ENCODE measurements at places on chromosomes 1 and 21.

GRCh38 chr1:229434005-229434640 is at the start of gene ACTA1:
ACTA1 (minus strand) TSS chr1:229434094; CDS start chr1:229433115, 979 bp downstream.
- no peaks in the 10 kb centered on the region for H3K4me1 ChIP-seq
- H3K4me3 ChIP-seq, result no peak within 1 kb of the TSS
- DNase-seq, result peak; percentile 64
- no peak within 1 kb of the TSS for H3K27ac ChIP-seq
- H3K27me3 ChIP-seq, result peaks cover 38% of the 10 kb centered on the region

- H3K36me3 ChIP-seq, result peaks cover 3% of the 10 kb centered on the region
- no peak overlapping the region for H3K4me3 ChIP-seq
- H3K4me1 ChIP-seq, result peaks cover 7% of the 10 kb centered on the region
- no peak for DNase-seq
- no peaks in the 10 kb centered on the region for H3K27me3 ChIP-seq
- H3K27ac ChIP-seq, result no peak overlapping the region
Measured at GRCh38 chr1:44283524-44284173, 70.4 kb downstream of the DMAP1 start.

- no peak for DNase-seq
- H3K36me3 ChIP-seq, result no peaks in the 10 kb centered on the region
- H3K4me1 ChIP-seq, result peaks cover 29% of the 10 kb centered on the region
- peak overlapping the region; percentile 91 for H3K4me3 ChIP-seq
Measured at GRCh38 chr1:153533689-153534201, 2.0 kb downstream of the S100A6 start.

DNA sequence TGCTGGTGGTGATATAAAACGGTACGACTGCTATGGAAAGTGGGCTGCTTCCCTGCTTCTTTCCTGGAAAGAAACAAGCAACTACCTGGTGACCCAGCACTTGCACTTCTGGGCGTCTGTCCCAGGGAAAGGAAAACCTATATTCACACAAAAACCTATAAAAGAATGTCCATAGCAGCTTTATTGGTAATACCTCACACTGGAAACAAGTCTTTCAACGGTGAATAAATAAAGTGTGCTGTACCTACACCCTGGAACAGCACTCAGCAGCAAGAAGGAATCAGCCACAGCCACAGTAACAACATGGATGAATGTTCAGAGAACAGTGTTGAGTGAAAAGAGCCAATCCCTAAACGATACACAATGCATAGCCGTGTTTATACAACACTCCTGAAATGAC is 19.9 kb downstream of the SLC19A1 start:
- H3K36me3 ChIP-seq, result no peaks in the 10 kb centered on the region
- H3K4me3 ChIP-seq, result no peak overlapping the region
- H3K27me3 ChIP-seq, result no peaks in the 10 kb centered on the region
- H3K4me1 ChIP-seq, result no peaks in the 10 kb centered on the region
- H3K27ac ChIP-seq, result no peak overlapping the region
- no peak for DNase-seq

Data from kidney (tissue), 22 donors.